ENCODE measurements at places on chromosomes 3 and 15. TPM values are rescaled to one million over a fixed set of nuclear protein-coding genes. Genes with fewer than 3 reads are reported as not detected.

- no peak for DNase-seq
Observed at GRCh38 chr15:25238126-25238525, 200.7 kb downstream of the UBE3A start.

GRCh38 chr15:54500330-54500729 lies 522.1 kb downstream of the UNC13C start:
- no peak for DNase-seq

DNA sequence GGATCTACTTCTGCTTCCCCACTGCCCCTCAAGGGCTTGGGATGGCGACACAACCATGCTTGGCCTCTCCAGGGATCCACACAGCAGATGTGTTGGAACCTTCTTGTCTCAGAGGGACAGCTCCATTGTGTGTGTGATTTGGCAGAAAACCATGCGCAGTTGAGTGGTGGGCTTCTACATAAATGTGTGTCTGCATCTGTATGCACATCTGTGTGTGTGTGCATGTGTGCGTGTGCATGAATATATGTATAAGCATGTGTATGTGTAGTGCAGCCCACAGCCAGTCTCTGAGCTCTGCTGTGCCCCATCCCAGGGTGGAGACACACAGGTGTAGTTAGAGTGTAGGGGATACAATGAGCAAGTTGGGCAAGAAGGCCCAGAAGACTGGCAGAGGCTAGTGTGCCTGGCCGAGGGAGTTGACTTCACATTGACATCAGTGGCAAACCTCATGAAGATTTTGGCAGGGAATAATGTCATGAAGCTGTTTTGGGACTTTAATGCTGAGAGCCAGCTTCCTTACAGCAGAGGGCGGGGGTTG lies 8.1 kb downstream of the GLYCTK start:
- no peak for DNase-seq

- no peak for DNase-seq
Observed at GRCh38 chr3:129855170-129855831, 38.2 kb downstream of the TMCC1 start.

DNA sequence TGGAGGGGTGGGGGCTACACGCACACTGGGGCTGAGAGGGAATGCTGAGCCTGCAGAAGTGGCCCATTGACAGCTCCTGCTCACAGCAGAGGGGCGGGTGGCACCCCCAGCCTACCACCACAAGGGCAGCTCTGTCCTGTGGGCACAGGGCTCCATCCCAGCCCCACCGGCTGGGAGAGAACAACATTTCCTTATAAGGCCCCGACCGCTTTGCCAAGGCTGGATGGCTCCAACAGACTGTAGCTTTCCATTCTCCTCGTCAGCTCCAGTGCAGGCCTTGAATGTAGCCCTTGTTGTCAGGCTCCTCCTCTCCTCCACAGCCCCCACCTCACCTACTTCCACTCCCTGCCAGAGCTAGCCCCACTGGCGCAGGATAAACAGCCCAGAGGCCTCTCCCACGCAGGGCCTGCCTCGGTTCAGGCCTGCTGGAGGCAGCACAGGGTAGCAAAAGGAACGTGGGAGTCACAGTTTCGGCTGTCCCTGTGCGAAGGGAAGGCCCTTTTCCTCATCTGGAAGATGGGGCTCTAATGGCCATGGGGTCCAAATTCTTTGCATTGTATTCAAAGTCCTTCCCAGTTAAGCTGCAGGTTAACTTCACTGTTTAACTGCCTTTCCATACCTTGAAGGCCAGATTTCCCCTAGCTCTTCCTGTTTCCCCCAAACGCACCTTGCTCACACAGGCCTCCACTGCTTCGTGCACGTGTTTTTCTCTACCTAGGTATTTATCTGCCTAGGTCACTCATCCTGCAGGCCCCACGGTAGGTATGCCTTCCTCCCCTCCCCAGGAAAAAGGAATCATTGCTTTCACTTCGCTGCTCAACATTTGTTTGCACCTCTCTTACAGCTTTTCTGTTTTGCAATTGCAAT lies 101.6 kb upstream of the LPP start:
- no peak for DNase-seq

- no peak for DNase-seq
Observed at GRCh38 chr15:34890424-34890823, 79.1 kb downstream of the AQR start.

The CLDN11 gene
- total RNA-seq, result not detected

The MUC20 gene
- not detected for total RNA-seq

Data from A172 (cell line).